Osteocyte (in vitro differentiated cells): ENCODE measurements at places on chromosomes 4 and X.

DNA sequence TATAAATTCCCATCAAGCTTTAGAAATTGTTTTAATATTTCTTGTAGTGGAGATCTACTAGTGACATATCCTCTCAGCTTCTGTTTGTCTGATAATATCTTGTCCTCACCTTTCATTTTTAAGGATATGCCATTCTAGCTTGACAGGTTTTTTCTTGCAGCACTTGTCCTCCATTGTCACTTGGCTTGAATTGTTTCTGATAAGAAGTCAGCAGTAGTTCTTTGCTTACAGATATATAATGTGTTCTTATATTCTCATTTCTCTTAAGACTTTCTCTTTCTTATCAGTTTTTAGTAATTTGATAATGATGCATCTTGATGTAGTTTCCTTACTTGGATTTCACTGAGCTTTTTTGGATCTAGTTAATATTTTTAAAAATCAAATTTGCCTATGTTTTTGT lies 120.6 kb upstream of the NUDT6 start:
- DNase-seq, result no peak

- DNase-seq, result peak; percentile 92
Observed at GRCh38 chrX:2608638-2609430, 82.3 kb upstream of the CD99 start.

- DNase-seq, result no peak
Observed at GRCh38 chrX:53718073-53718472, 31.6 kb upstream of the HUWE1 start.

GRCh38 chr4:24053934-24054333 lies 164.1 kb upstream of the PPARGC1A start:
- DNase-seq, result no peak

DNA sequence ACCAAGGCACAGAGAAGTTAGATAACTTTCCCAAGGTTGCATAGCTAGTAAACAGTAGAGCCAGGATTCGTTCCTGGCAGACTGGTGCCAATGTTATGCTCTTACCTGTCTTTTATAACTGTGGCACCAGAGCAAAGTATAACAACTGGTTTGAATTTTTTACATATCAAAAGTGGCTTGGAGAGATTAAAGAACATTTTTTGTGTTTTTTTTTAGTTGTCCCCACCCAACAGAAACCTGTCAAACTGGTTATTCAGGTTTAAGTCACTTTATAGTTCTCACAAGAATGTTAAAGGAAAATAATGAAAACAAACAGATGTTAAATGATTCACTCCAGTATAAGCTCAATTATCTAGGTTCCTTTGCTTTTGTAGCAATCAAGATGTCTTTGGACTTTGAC lies 15.6 kb upstream of the FAM47E start:
- no peak for DNase-seq
